Fibroblast of villous mesenchyme (primary cell): ENCODE measurements at places on chromosomes 5 and 9. TPM values are rescaled to one million over a fixed set of nuclear protein-coding genes. Genes with fewer than 3 reads are reported as not detected.
A peak's percentile ranks its signal among the peaks of the same experiment; 100 is the strongest.

DNA sequence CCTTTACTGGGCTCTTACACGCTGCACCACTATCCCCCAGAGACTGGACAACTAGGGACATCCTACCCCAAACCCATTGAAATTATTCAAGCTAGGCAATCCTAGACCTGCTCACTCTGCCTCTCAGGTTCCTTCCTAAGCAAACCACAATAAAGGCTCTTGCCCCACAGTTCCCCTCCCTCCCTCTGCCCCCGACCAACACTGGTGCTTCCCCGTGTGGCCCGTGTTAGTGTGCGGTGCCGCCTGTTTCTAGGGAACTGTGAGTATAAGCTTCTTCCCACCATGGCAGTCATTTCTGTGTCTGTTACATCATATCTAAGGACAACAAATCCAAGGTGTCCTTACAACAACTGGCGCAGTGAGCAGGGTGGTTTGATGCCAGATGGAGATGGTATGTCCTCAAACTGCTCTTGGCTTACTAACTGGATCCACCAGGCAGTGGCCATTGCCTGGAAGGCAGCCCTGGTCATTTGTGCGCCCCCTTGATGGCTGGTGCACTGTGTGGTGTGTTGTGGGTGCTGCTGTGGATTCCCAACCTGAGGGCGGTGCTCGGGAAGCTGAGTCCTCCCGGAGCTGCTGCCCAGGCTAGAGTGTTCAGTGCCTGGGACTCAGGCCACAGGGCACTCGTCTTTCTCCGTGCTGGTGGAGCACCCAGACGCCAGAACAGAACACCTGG, 8.4 kb upstream of the MXD3 start:
- DNase-seq: no peak

DNA sequence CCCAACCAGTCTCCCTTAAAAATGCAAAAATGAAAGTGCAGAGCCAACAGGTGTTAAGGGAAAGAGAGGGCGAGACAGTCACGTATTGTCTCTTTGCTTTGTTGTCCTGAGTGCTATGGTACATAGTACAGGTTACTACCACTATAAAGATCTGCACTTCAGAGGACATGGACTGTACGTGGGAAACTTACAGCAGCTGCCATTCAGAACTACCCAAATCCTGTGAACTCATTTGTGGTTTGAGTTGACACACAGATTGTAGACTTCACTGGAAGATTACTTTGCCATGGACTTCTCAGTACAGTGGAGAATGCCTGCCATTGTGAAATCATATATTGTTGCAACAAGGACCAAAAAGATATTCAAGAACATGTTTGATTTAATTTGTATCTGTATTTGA, 34.8 kb downstream of the FBXO38 start:
- no peak for DNase-seq

DNA sequence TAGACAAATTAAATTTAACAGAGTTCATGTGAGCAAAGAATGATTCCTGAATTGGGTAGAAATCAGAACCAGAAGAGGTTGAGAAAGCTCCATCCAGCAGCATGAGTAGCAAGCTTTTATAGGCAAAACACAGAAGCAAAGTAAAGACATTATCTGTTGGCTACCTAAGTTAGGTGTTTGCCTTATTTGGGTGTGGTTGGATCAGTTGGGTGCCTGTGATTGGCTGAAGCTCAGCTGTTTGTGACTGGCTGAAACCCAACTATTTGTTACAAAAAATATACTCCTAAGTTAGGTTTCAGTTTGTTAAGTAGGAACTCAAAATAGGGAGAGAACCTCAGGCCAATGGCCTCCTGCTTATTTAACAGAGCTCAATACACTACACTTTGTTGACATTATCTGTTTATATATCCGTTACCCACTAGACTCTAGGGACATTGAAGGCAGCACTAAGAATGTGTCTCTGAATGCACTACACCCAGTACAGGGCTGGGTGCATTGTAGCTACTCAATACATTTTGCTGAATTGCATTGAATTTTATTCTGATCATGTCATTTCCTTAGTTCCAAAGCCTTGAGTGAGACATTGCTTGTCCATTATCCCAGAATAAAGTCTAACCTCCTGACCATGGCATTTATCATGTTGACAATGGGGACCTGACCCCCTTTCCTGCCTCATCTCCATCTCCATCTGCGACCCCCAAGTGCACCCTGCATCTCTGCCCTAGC, 98.7 kb downstream of the CCDC192 start:
- DNase-seq: no peak

GRCh38 chr5:132499440-132500243, 9.1 kb upstream of the IRF1 start:
- no peak for DNase-seq

DNA sequence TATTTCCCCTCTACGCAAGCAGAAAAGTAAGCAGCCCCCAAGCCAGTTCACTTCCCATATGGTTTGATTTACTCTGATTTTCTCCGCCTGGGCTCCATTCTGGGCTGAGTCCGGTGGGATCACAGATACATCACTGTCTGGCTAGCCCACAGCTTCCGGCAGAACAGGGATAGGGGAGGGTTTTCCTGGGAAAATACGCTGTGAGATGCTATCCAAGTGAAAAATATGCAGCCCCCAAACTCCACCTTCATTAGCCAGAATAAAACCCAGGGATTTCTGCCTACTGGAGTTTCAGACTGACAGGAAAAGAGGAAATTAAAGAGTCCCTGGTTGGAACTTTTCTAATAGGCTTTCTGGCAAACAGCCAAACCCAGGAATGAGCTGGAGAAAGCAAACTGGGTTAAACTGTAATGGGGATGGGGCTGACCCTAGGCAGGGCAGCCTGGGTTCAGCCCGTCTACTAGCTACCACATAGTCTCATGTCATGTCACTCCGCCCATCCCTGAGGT, 16.9 kb upstream of the NIPAL4 start:
- no peak for DNase-seq

DNA sequence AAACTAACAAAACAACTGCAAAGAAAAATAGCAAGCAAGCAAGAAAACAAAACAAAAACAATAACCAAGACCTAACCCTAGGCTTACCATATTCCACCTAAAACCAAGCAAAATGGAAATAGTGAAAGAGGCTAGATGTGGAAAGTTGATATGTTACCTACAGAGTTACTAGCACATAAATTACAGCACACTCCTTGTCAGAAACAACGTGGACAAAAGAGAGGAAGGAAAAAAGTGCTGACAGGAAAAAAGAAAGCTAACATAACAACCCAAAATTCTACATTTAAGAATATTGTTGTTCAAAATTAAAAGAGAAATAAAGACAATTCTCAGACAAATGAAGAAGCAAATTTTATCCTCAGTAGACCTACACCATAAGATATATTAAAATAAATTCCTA, 812.8 kb upstream of the NUDT12 start:
- no peak for DNase-seq

GRCh38 chr5:123441408-123441807, 18.2 kb upstream of the CEP120 start:
- no peak for DNase-seq

- DNase-seq: peak; percentile 33
Observed at GRCh38 chr5:122301016-122301415, 11.0 kb upstream of the SNCAIP start.

DNA sequence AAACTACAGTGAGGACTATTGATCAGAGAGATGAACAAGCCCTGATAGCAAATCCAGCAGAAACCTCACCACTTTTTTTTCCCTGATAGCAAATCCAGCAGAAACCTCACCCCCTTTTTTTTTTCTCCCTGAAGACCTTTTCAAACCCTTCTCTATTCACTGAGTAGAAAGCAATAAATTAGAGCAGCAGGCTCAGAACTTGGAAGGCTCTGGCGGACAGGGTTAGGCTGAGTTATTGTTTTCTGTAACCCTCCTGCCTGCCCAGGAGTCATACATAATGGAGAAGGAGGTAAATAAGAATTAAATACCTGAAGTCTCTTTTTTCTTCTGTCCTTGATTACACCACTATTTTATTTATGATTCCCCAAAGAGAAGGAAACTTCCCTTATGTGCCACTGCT, 136.3 kb upstream of the SNX2 start:
- no peak for DNase-seq

DNA sequence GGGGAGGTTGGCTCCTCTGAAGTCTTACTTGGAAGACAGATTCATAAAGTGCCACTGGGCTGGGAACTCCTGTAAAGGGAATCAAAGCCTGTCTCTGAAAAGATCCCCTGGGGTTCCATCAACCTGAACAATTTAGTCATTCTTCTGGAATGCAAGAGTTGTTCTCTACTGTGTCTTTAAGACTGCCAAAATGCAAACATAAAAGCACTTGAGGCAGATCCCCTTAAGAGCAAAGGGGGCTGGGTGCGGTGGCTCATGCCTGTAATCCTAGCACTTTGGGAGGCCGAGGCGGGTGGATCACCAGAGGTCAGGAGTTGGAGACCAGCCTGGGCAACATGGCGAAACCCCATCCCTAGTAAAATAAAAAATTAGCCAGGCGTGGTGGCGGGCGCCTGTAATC, 16.7 kb downstream of the CDKN2AIPNL start:
- DNase-seq: no peak

Gene C7
- under 0.01 TPM in 1 of 2 replicates, not detected in the other for total RNA-seq

Gene EQTN
- total RNA-seq: not detected in 2 replicates
